Bladder microvascular endothelial cell (primary cell): ENCODE measurements at places on chromosomes 2 and 18. TPM values are rescaled to one million over a fixed set of nuclear protein-coding genes. Genes with fewer than 3 reads are reported as not detected.

The NT5C1B gene
- total RNA-seq, result not detected in 2 replicates

The TNP1 gene
- not detected in 2 replicates for total RNA-seq

The SF3B6 gene
- 108 and 113 TPM in 2 replicates for total RNA-seq

The ASPRV1 gene
- total RNA-seq, result 0.16 and 0.25 TPM in 2 replicates

The OTOS gene
- total RNA-seq, result not detected in 2 replicates

The FNDC4 gene
- total RNA-seq, result 11.6 and 14.6 TPM in 2 replicates

The NAT8 gene
- total RNA-seq, result not detected in 2 replicates

The PFN4 gene
- total RNA-seq, result 0.19 and 0.32 TPM in 2 replicates

The ACKR3 gene
- total RNA-seq, result 13.1 and 26.0 TPM in 2 replicates

The MROH2A gene
- total RNA-seq, result not detected in 2 replicates

The RIT2 gene
- not detected in 2 replicates for total RNA-seq

The TUBB8B gene
- total RNA-seq, result not detected in 2 replicates

The ARHGEF4 gene
- total RNA-seq, result under 0.01 and 1.0 TPM in 2 replicates
